ENCODE measurements at places on chromosomes 5 and 9.

DNA sequence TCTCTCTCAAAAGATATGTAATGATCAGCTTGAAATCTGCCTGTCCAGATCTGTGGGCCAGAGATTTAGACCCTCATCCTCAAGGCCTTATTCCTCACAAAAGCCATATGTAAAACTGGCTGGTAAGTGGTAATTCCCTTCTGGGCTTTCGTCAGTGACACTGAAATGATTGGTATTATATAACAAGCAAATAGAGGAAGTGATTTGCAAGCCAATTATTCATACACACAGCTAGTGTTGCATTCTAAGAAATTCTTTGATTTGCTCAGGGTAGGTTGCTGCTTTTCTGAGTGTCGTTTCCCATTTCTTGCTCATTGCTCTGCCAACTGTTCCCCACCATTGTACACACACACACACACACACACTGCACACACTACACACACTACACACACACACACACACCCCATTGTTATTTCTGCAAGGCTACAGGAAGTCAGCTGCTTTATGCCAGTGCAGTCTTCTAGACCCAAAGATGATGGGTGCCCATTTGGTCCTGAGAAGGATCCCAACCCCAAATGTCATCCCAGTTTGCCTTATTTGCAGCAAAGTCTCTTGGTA lies 76.8 kb downstream of the PRLR start:
- DNase-seq, result no peak

DNA sequence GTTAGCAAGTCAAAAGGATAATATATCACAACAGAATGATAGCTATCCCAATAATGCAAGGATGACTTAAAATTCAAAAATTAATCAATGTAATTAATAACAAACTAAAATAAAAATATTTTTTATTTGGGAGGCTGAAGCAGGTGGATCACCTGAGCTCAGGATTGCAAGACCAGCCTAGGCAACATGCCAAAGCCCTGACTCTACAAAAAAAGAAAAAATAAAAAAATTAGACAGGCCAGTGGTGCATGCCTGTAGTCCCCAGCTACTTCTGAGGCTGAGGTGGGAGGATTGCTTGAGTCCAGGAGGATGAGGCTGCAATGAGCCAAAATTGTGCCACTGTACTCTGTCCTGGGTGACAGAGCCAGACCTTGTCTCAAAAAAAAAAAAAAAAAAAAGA lies 399.3 kb downstream of the ADGRV1 start:
- no peak for DNase-seq

DNA sequence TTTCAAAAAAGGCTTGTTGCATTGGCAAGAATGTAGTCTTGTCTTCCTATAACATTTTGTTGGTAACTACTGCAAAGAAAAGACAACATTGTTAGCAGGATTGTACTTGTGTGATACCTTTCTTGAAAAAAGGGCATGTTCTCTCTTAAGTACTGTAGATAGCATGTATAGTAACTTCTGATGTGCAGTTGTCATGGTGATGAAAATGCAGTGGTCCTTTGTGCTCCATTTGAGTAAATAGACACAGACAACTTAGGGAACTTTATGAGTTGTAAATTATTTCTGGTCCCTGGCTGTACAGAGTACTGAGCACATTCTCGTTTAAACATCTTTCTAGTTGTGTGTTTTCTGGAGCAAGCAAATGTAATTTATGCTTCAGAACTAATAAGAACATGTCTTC lies 103.3 kb downstream of the CD180 start:
- no peak for DNase-seq

DNA sequence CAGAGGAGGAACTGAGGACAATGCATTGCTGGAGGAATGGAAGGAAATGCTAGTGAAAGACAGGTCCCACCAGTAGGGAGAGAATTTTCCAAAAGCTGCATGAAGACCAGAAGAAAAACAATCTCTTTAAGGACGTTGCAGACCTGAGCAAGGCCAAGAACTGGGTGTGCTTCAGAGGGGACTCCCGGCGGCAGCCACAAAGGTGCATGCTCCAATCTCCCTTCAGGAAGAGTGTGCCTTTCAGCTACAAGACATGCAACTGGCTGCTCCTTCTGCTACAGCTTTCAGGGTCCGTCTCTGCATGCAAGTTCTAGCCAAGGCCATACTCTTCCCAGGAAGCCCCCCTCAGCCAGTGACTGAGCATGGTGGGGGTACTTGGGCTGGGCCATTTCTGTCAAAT lies 62.9 kb downstream of the SFXN1 start:
- DNase-seq, result no peak

- DNase-seq, result no peak
Observed at GRCh38 chr9:134245179-134245578, 80.8 kb upstream of the RNU6ATAC start.
